ENCODE measurements at places on chromosomes 1 and 21. TPM values are rescaled to one million over a fixed set of nuclear protein-coding genes. Genes with fewer than 3 reads are reported as not detected.

Gene REG4
- not detected for total RNA-seq

Gene SLC2A5
- total RNA-seq: 2.3 TPM

Gene LRRC40
- 11.2 TPM for total RNA-seq

GRCh38 chr1:77536813-77537212, 145.6 kb downstream of the ZZZ3 start:
- H3K27ac ChIP-seq: no peak overlapping the region
- H3K4me1 ChIP-seq: peaks cover 15% of the 10 kb centered on the region
- H3K4me3 ChIP-seq: no peak overlapping the region
- H3K36me3 ChIP-seq: no peaks in the 10 kb centered on the region
- no peaks in the 10 kb centered on the region for H3K27me3 ChIP-seq

- H3K27me3 ChIP-seq: no peaks in the 10 kb centered on the region
- H3K4me3 ChIP-seq: no peak overlapping the region
- no peak overlapping the region for H3K27ac ChIP-seq
These were observed 89.9 kb downstream of the TIAM1 start for GRCh38 chr21:31254131-31254530.

- peak; percentile 58 for DNase-seq
- peak overlapping the region; percentile 99 for H3K27ac ChIP-seq
- H3K4me3 ChIP-seq: peak overlapping the region; percentile 66
These were observed 1.5 kb upstream of the COX20 start for GRCh38 chr1:244833734-244834542.

GRCh38 chr1:36715797-36716196, 233.1 kb upstream of the CSF3R start:
- H3K4me3 ChIP-seq: no peak overlapping the region
- H3K36me3 ChIP-seq: no peaks in the 10 kb centered on the region
- no peaks in the 10 kb centered on the region for H3K4me1 ChIP-seq
- no peak overlapping the region for H3K27ac ChIP-seq
- H3K27me3 ChIP-seq: peaks cover 42% of the 10 kb centered on the region
- no peak for DNase-seq

DNA sequence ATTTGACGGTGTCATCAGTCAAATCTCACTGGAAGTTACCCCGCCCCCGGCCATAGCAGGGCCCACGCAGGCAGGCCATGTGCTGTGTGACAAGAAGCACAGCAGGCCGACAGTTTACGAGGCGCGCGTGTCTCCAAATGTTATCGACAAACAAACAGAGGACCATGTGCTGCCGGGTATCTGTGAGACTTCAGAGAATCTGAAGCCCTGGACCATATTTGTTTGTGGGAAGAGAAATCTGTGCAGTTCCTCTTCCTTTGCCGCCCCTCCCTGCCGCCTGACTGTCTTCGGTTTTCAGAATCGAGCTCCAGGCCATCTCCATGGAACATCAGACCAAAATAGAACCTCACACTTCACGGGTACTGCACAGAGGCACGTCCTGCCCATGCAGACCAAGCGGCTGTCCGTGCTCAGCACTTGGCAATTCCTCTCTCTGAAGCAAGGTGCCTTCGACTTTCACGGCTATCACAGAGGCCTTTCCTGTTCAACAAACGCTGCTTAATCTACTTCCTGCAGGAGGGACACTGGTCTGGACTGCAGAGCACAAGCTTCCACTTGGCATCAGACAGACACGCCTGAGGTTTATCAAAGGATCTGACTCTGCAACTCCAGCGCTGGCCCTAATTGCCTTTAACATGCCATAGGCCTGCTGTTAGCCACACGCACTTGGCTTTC, 135.7 kb upstream of the KRTAP19-8 start:
- no peaks in the 10 kb centered on the region for H3K27me3 ChIP-seq
- DNase-seq: peak; percentile 55
- no peaks in the 10 kb centered on the region for H3K36me3 ChIP-seq
- H3K4me3 ChIP-seq: no peak overlapping the region
- H3K27ac ChIP-seq: peak overlapping the region; percentile 22

All from heart left ventricle (tissue), 16 donors.